ENCODE measurements at places on chromosomes 12 and 14. TPM values are rescaled to one million over a fixed set of nuclear protein-coding genes. Genes with fewer than 3 reads are reported as not detected.

- H3K4me3 ChIP-seq: no peak overlapping the region
- H3K27ac ChIP-seq: no peak overlapping the region
- H3K27me3 ChIP-seq: no peaks in the 10 kb centered on the region
- no peaks in the 10 kb centered on the region for H3K4me1 ChIP-seq
Observed at GRCh38 chr12:96456265-96456974, 33.0 kb upstream of the CFAP54 start.

DNA sequence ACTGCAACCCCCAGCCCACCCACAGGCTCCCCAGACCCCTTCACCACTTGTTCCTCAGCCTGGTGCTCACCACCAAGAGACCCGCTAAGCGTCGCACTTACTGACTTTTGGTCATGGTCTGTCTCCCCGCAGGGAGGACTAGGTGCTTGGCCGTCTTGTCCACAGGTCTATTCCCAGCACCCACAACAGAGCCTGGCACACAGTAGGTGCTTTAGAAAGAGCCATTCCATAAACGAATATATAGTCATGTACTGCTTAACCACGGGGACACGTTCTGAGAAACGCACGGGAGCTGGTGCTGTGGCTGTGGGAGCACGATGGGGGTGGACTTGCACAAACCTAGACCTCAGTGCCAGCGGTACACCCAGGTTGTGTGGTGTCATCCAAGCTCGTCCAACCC is 34.0 kb downstream of the NCOR2 start:
- no peak for DNase-seq
- H3K27ac ChIP-seq: peak overlapping the region; percentile 27
- H3K36me3 ChIP-seq: peaks cover 2% of the 10 kb centered on the region
- H3K4me1 ChIP-seq: peaks cover 25% of the 10 kb centered on the region

The ESPL1 gene
- total RNA-seq: 4.8 TPM

DNA sequence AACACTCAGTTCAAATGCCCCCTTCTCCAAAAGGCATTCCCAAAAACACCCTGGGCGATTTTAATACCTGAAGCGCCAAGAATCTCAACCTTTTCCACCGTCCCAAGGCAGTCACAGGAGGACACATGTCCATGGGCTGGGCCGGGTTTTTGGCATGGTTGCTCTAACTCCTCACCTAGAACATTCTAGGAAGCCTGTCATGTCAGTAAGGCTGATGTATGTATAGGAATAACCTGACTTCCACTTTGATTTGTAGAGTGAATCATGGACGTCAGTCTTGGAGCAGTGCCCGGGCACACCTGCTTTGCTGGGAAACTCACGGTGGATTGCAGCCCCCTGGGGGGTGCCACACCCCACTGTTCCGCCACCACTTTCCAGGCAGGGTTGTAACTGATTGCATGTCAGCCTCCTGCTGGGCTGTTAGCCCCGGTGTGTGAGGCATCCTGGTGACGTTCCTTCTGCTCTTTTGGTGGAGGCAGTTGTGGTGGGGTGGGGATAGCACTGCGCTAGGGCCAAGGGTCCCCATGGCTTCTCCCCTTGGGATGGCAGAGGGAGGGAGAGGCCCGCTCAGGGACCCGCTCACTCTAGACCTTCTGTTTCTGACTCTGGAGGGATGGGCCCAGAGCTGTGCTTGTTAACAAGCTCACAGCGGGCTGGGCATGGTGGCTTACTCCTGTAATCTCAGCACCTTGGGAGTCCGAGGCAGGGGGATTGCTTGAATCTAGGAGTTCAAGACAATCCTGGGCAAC is 35.2 kb upstream of the FAM181A start:
- no peak overlapping the region for H3K27ac ChIP-seq
- peaks cover 41% of the 10 kb centered on the region for H3K27me3 ChIP-seq
- H3K4me1 ChIP-seq: no peaks in the 10 kb centered on the region
- DNase-seq: no peak
- H3K36me3 ChIP-seq: no peaks in the 10 kb centered on the region
- H3K4me3 ChIP-seq: no peak overlapping the region

The REM2 gene
- not detected for total RNA-seq
